Right hindlimb (tissue), 1 donor: ENCODE measurements at places on chromosomes 3 and 15.

GRCh38 chr3:131880948-131881347 is 153.9 kb downstream of the CPNE4 start:
- DNase-seq, result no peak

DNA sequence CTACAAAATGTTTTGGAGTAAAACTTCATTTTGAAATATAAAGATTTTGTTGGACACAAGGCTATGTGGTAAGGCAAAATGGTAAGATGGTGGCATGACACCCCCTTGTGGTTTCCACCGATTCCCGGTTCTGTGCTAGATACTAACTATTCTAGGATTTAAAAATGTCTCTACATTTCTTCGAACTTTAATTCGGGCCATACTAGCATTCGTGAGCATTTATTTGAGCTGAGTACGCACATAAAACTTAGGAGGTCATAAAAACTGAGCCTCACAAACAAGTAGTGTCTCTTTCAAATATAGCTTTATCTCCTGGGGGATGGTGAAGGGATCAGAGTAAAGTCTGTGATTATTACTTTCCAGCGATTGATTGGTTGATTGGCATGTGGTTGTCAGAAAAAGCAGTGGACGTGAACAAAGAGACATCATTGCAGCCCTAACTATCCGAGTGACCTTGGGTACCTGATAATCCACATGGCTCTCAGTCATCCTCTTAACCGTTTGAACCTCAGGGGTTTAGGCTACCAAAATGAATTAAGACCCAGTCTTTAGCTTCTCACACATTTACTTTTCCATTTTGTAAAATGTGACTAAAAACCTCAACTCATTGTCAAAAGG is 1.1 kb upstream of the ZNF639 start:
- peak; percentile 57 for DNase-seq

DNA sequence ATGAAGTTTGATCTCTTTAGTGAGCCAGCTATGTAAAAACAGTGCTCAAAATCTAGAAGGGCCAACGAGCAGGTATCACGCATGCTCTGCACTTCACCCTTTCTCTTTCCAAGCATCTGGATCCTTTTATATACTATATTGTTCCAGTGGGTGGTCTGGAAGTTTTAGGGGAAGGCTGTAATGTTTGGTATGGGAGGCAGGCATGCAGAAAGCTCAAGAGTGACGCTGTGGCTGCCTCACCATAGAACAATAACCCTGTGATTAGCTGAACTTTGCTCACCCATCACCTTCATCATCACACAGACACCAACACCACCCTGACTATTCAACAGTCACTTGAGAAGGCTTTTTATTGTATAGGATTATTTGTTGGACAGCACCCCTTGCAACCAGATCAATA is 81.6 kb downstream of the FBN1 start:
- DNase-seq, result no peak

- no peak for DNase-seq
Observed at GRCh38 chr3:151109286-151109800, 23.9 kb downstream of the MED12L start.

DNA sequence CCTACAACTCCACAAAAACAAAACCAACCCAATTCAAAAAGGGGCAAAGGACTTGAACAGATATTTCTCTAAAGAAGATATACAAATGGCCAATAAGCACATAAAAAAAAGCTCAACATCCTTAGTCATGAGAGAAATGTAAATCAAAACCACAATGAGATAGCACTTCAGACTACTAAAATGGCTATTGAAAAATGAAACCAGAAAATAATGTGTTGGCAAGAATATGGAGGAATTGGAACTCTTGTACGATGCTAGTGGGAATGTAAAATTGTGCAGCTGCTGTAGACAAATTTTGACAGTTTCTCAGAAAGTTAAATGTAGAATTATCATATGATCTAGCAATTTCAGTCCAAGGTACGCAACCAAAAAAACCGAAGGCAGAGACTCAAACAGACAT is 29.0 kb downstream of the KY start:
- DNase-seq, result no peak
